RPMI7951 (cell line): ENCODE measurements at places on chromosomes 7 and 10. TPM values are rescaled to one million over a fixed set of nuclear protein-coding genes. Genes with fewer than 3 reads are reported as not detected.

ZC3HAV1L gene
- total RNA-seq, result 11.4 and 15.8 TPM in 2 replicates

EN2 gene
- total RNA-seq, result not detected in 2 replicates

NUPR2 gene
- not detected in 2 replicates for total RNA-seq

PTF1A gene
- not detected in 2 replicates for total RNA-seq

HACD1 gene
- 53.9 and 61.7 TPM in 2 replicates for total RNA-seq

UCN3 gene
- total RNA-seq, result not detected in 2 replicates

C1GALT1 gene
- total RNA-seq, result 44.9 and 60.0 TPM in 2 replicates

CLRN3 gene
- not detected in 2 replicates for total RNA-seq

CCL24 gene
- not detected in 2 replicates for total RNA-seq

HGF gene
- under 0.01 and 0.39 TPM in 2 replicates for total RNA-seq

SPDYE1 gene
- total RNA-seq, result not detected in 2 replicates

CDNF gene
- total RNA-seq, result 0.29 TPM in 1 of 2 replicates, not detected in the other

C7orf33 gene
- not detected in 2 replicates for total RNA-seq

NOD1 gene
- total RNA-seq, result 9.1 and 12.3 TPM in 2 replicates

SFRP5 gene
- not detected in 2 replicates for total RNA-seq

IRF5 gene
- not detected in 2 replicates for total RNA-seq

FAM24B gene
- 3.4 and 5.9 TPM in 2 replicates for total RNA-seq

CASD1 gene
- 8.8 and 11.9 TPM in 2 replicates for total RNA-seq

MEOX2 gene
- 0.78 and 1.2 TPM in 2 replicates for total RNA-seq

IL15RA gene
- total RNA-seq, result 15.3 and 18.5 TPM in 2 replicates

TLX1 gene
- not detected in 2 replicates for total RNA-seq

CAMK2B gene
- 10.9 and 19.6 TPM in 2 replicates for total RNA-seq

SEMA3E gene
- total RNA-seq, result under 0.01 and 0.29 TPM in 2 replicates

CARD11 gene
- under 0.01 TPM in 1 of 2 replicates, not detected in the other for total RNA-seq

ARHGEF35 gene
- 1.3 and 1.4 TPM in 2 replicates for total RNA-seq

TRPV6 gene
- not detected in 2 replicates for total RNA-seq

OPALIN gene
- not detected in 2 replicates for total RNA-seq

SHTN1 gene
- 3.4 and 3.6 TPM in 2 replicates for total RNA-seq

SFMBT2 gene
- 0.20 and 0.36 TPM in 2 replicates for total RNA-seq

POU6F2 gene
- total RNA-seq, result not detected in 2 replicates

MYO3A gene
- total RNA-seq, result not detected in 2 replicates

AIFM2 gene
- total RNA-seq, result 7.0 and 8.1 TPM in 2 replicates

CREB5 gene
- 2.9 and 3.8 TPM in 2 replicates for total RNA-seq

KAZALD1 gene
- 8.1 and 11.4 TPM in 2 replicates for total RNA-seq

SPDYE9 gene
- total RNA-seq, result not detected in 2 replicates

IL6 gene
- total RNA-seq, result 11.4 and 14.3 TPM in 2 replicates

SRGN gene
- 333 and 345 TPM in 2 replicates for total RNA-seq

CTAGE6 gene
- total RNA-seq, result 0.12 TPM in 1 of 2 replicates, not detected in the other

CUL2 gene
- total RNA-seq, result 48.9 and 51.9 TPM in 2 replicates

LEP gene
- not detected in 2 replicates for total RNA-seq

ARHGAP21 gene
- total RNA-seq, result 60.6 and 76.3 TPM in 2 replicates

CRHR2 gene
- not detected in 2 replicates for total RNA-seq

CHST15 gene
- 26.2 and 36.4 TPM in 2 replicates for total RNA-seq

CRTAC1 gene
- total RNA-seq, result not detected in 2 replicates

GPR22 gene
- total RNA-seq, result not detected in 2 replicates

PLAC9 gene
- total RNA-seq, result 0.78 and 1.2 TPM in 2 replicates

TRIM74 gene
- not detected in 2 replicates for total RNA-seq

EBLN1 gene
- not detected in 2 replicates for total RNA-seq
